ENCODE measurements at places on chromosomes 6 and 20.

- DNase-seq: no peak
Observed at GRCh38 chr6:151576633-151577032, 82.8 kb downstream of the CCDC170 start.

DNA sequence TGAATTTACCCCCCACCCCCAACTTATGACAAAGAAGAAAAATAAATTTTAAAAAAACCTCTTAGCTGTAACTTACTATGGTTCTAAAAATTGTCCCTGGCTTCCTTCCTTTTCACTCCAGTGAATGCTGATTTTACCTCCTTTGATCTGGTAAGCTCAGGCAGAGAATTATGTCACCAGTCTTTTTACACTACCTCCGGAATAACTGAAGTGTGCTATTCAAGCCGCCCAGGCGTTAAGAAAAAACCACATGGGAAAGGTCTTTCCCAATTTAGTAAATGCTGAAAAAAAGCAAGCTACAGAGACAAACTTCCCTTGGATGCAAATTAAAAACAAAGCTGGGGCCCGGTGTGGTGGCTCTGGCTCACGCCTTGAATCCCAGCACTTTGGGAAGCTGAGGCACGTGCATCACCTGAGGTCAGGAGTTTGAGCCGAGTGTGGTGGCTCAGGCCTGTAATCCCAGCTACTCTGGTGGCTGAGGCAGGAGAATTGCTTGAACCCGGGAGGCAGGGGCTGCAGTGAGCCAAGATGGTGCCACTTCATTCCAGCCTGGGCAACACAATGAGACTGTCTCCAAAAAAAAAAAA lies 12.4 kb downstream of the SNX5 start:
- no peak for DNase-seq

DNA sequence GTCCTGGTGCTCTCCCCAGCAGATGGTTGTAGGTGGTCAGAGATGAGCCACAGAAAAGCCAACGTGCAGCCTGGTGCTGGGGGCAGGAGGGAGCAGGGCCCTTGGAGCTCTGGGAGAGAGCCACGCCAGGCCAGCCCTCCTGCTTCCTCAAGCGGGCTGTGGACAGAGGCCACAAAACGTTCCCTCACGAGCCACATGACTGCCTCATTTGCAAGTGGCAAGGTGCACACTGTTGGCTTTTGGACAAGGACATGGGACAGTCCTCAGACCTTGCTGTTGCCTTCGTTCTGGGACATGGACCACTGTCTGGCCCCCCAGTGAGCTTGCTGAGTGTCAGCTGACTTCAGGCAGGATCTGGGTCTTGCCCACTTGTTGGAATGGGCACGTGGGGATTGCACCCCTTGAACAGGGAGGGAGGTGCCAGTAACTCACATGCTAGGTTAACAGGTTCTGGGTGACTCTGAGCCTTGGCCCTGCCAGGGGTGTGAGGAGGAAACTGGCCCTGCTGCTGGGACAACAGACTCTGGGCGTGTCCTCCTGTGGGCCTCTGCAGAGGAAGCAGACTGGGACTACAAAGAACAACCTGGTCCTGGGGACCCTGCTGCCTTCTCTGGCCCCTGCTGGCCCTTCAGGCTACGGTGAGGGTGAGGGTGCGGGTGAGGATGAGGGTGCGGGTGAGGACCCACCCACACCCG lies 2.6 kb downstream of the SLCO4A1 start:
- no peak for DNase-seq

DNA sequence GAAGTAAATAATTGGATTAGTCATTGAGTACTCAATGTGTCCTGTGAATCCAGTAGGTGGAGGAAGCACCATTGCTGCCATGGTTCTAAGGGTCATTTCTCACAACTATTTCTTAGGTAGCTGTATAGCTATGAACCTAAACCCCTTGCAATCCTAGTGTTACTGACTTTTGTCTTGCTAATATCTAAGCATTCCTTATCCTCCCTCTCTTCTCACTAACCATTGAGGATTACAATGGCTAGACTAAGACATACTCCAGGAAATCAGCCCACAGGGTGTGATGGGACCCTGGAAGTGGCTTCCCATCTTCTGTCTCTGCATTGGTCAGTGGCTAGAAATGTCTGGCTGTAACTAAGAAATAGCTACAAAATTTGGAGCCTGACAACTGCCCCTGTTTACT lies 27.3 kb upstream of the FOXA2 start:
- DNase-seq: no peak

DNA sequence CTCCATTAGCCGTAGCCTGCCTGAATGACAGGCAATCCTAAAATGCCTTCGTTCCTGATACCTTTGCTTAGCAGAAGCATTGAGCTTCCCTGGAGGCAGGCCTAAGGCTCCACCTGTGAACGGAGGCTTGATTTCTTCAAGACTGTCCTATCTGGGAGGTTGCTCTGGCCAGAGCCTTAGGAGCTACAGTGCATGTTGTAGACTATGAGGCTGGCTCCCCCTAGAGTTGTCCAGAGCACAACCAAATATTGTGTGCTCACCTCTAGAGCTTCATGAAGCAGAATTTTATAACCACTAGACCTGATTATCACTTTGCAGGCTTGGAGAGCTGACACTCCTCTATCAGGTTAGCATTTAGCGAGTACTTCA lies 217.8 kb downstream of the MAFB start:
- DNase-seq: no peak
